NCI-H510A treated with DMSO at 0.1 percent for 48 hours (cell line): ENCODE measurements at places on chromosomes 3 and 15.

DNA sequence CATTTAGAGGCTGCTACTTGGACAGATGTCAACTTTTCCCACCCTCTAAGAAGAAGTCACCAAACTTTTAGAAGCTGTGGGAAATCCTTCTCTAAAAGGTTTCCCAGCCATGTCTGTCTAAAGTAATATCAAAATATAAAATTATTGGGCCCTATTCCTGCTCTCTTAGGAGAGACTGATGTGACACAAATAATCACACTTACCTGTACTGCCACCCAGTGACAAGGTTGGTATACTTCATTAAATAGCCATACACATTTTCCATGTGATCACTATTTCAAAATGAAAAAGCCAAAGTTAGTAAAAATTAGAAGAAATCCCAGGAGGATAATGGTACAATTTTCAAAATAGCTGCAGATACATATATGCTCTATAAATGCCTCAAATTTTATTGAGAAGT is 12.6 kb downstream of the OSBPL11 start:
- no peak for DNase-seq

- no peak for DNase-seq
These were observed 50.0 kb downstream of the TRIM42 start for GRCh38 chr3:140727886-140728285.

DNA sequence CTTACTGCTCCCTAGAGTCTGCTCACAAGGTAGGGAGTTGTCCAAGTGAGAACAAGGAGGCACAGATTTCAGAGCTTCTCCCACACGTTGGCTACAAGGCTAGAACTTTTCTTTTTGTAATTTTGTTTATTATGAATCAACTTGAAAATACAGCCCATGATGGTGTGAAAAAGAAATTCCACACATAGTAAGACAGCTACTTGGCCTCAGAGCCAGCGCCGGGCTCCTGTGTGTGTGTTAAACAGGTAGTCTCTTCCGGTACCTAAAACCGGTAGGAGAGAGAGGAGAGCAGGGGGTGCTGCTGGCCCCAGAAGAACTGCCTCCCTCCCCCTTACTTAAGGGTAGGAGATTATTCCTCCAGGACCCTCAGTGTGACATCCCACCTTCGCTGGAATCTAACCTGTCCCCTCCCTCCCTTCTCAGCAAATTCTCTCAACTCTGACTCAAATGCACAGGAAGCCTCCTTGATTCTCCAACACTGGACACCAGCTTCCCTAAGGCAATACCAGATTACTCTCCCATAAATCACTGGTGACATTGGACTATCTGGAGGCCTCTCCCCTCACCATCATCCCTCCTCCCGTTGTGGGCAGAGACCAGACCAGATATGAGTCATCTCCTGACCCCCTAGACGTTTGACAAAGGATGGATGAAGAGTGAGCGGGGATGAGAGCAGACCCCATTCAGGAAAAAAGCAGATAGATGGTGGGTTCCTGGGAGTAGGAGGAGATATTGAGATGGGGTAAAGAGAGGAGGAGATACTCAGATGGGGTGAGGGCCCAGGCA is 4.5 kb upstream of the IP6K1 start:
- DNase-seq, result no peak

GRCh38 chr3:4191971-4192370 is 111.2 kb upstream of the SETMAR start:
- no peak for DNase-seq

- no peak for DNase-seq
These were observed 416.0 kb downstream of the OCA2 start for GRCh38 chr15:27683121-27683520.
